Muscle of arm (tissue), 14 donors: ENCODE measurements at places on chromosomes 3 and 15.

- DNase-seq: no peak
Measured at GRCh38 chr3:124089214-124089613, 97.3 kb upstream of the ROPN1 start.

DNA sequence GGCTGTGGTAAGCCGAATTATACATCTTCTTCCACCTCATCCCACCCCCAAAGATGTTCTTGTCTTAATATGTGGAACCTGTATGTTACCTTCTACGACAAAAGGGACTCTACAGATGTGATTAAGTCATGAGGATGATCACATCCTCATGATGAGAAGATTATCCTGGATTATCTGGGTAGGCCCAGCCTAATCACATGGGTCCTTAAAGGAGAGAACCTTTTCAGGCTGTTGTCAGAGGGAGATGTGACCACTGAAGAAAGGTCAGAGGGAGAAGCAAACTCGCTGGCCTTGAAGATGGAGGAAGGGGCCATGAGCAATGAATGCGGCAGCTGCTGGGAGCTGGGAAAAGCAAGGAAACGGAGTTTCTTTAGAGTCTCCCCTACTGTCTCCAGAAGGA, 12.9 kb upstream of the SCG3 start:
- DNase-seq: no peak

DNA sequence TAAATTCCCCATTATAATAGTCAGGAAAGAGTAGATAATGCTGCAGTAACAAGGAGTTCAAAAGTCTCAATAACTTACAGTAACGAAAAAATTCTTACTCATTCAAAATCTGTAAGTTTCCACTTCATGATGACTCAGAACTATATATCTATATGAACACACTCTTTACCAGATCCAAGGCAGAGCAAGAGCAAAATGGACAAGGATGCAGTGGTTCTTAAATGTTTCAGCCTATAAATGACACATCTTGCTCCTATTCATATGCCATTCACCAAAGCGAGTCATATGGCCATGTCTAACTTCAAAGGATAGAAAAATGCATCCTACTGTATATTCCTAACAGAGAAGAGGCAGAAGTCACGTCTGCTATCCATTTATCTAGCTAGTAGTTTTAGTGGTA, 787.7 kb downstream of the NAALADL2 start:
- no peak for DNase-seq

DNA sequence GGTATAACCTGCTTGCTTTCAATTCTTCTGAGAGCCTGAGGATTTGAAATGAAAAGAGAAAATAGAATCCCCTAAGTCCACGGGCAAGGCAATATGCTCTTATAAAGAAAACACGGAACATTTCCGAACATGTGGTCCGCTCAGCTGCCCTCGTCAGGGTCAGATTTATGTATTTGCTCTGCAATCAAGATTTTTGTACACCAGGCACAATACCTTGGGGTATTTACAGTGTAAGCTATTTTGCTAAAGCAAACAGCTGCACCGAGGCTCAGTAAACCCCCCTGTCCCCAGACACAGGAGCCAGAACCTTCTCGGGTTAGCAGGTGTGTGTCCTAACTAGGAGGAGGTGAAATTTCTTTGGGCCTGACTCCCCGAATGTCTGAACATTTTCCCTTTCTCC, 155.8 kb upstream of the LRIG1 start:
- no peak for DNase-seq

GRCh38 chr3:36954452-36955134, 9.7 kb upstream of the TRANK1 start:
- DNase-seq: no peak

GRCh38 chr3:157578181-157578580, 75.0 kb upstream of the VEPH1 start:
- no peak for DNase-seq

DNA sequence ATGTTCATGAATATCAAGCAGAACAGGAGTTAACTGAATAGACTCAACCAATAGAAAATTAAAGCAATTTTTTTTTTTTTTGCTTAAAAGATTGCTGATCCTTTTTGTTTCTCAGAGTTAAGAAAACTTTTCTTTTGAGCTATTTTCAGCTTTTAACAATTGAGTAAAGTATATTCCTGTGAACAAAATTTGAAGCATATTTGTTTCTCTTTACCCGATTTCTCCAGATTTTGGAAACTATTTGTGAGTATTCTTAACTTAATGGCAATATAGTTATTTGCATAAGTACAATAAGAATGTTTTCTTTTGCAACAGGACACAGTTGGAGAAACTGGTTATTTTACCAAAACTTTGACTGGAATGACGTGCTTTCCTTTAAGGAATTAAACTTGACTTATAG, 53.4 kb upstream of the C15orf39 start:
- no peak for DNase-seq

- no peak for DNase-seq
Measured at GRCh38 chr3:7001370-7001769, 140.5 kb downstream of the GRM7 start.

DNA sequence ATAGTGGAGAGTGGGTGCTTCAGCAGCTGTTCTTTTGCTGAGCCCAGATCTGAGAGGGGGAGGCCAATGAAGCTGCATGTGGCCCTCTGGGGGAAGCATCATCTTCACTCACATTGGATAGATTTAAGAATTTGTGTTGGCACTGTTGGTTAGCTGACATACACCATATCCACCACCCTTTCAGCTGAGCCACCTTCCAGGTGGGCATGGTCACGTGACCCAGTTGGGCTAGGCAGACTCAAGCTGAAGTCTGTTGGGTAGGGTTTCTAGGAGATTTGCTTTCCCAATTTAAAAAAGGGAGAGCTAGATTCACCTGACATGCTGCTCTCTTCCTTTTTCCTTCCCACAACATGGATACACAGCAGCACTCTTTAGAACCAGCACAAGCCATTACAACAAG, 311.0 kb downstream of the CHST2 start:
- no peak for DNase-seq

GRCh38 chr3:88467191-88467590, 317.4 kb downstream of the C3orf38 start:
- no peak for DNase-seq

DNA sequence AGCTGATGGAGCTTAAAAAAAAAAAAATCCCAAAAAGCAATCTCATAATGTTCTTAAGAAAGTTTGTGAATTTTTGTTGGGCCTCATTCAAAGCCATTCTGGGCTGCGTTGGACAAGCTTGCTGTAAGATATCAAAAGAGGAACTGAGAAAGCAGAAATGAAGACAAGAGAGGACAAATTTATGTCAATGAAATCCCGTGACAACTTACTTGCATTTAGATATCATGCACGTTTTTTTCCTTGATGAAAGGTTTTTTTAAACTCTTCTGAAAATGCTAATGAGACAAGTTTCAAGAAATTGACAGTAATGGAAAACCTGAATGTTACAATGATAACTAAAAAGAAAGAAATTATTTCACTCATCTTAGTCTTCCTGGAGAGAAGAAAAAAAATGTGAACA, 662.9 kb downstream of the SQOR start:
- DNase-seq: no peak

GRCh38 chr3:66479532-66479947, 21.3 kb downstream of the LRIG1 start:
- DNase-seq: no peak

DNA sequence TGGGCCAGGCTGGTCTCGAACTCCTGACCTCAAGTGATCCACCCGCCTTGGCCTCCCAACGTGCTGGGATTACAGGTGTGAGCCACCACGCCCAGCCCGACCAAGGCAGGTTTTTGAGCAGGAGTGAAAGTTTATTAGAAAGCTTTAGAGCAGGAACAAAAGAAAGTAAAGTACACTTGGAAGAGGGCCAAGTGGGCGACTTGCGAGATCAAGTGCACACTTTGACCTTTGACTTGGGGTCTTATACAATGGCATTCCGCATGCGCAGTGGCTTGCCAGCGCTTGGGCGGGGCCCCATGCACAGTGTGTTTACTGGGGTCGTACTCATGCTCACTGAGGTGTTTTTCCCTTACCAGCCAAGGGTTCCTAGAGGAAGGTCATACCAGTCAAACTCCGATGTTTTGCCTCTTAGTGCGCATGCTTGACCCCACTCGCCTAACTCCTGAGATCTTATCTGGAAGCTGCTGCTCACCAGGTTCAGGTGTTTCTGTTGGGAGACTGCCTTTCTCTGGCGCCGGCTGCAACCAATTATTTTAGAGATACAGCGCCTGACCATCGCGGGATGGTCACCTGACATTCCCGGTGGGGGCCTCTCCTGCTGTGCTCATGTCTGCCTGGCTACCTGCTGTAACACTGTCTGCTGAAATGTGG, 46.9 kb upstream of the FLNB start:
- no peak for DNase-seq

DNA sequence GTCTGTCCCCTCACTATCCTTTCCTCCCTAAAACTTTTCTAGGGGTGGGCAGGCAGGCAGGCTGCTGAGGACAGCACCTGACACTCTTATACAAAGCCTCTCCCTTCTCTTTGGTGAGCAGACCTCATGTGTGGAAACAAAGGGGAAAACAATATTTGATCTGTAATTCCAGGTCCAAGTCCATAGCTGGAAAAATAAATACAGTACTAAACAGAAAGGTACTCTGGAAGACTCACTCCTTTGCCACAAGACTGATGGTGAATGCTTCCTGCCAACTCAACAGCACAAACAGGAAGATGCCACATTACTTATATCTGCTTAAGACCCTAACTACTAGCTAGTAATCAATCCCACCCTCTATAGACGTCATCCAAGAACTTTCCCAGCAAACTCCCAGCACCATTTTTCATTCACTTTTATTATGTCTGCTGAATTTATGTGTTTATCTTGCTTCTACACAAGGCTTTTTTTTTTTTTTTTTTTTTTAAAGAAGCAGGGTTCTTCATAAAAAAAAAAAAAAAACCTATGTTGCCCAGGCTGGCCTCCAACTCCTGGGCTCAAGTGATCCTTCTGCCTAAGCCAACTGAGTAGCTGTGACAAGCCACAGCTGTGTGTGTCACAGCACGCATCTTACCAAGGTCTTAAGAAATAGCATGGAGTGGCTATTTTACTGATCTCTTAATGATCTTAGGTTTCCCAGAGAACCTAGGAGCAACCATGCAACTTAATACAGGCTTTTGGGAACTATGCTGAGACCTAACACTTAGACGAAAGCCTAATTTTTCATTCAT, 44.2 kb upstream of the CSPG5 start:
- no peak for DNase-seq

- no peak for DNase-seq
Measured at GRCh38 chr15:88618686-88619085, 2.5 kb upstream of the AEN start.

- DNase-seq: no peak
Measured at GRCh38 chr15:87732976-87733375, 523.6 kb downstream of the NTRK3 start.

- no peak for DNase-seq
Measured at GRCh38 chr15:78637776-78638435, 3.1 kb downstream of the CHRNB4 start.

GRCh38 chr3:13214847-13215472, 141.7 kb upstream of the IQSEC1 start:
- DNase-seq: no peak

- no peak for DNase-seq
Measured at GRCh38 chr3:101984356-101984755, 135.0 kb downstream of the NFKBIZ start.

DNA sequence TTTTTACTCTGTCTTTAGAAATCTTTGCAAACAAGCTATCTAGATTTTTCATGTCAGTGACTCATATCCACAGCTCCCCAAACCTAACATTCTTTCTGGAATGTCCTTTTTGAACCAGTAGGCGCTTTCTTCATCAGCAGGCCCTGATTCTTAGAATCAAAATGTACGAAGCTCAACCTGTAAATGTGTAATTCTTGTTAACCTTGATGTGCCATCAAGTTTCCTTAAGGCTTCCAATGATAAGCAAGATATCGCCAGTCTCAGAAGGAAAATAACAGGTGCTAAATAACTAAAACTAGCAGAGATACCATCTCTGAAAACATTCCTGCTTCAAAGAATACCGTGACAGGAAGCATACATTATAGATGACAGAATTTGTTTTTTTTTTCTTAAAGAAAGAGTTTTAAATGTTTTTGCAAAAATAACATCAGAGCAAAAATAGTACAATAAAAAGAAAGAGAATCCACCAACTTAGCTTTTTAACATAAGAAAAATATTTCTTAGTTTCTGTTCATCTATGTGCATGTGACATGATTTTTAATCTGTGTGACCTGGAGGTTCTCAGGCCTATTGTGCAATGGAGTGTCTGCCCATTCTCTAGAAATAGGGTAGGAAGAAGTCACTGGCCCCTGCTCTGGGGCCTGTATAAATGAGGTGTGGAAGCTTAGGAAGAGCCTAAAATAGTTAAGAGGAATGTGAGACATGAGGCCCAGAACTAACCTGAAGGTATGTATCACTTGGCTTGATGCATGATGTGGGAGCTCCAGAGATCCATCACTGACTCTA, 14.7 kb upstream of the SECISBP2L start:
- DNase-seq: no peak

DNA sequence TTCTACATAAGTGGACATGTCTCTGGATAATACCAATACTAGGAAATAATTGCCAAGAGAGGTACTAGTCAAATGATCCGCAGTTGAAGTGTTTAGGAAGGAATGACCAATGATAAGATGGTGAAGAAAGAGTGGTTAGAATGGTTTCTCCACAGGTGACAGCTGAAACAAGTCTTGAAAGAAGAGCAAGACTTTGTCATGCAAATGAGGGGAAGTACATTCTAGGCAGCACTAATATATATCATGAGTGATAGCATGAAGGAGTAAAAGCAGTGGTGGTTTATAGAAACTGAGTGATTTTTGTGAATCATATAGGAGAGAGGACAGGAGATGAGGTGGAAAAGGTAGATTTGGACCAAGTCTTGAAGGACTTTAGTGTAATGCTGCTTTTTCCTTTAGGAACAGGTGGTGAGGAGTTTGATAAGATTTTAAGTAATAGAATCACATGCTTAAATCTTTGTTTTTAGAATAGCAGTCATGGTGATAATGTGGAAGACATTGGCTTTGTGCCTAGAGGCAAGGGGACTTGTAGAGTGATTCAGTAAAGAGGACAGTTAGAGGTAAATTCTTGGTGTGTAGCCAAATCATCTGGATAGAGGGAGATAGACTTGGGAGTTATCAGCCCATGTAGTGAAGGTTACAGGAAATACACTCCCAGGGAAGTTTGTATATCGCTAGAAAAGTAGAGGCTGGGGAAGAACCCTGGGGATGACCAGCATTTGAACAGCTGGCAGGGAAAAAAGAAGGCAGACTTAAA, 31.9 kb downstream of the SLMAP start:
- DNase-seq: no peak

- peak; percentile 67 for DNase-seq
Measured at GRCh38 chr3:27681249-27681748, 40.8 kb downstream of the EOMES start.

GRCh38 chr3:58307639-58308215, 1.4 kb downstream of the HTD2 start:
- peak; percentile 36 for DNase-seq

GRCh38 chr3:122920986-122921385, 106.6 kb downstream of the SEMA5B start:
- DNase-seq: no peak
